Lung (tissue), 17 donors: ENCODE measurements at places on chromosomes 11 and 22. TPM values are rescaled to one million over a fixed set of nuclear protein-coding genes. Genes with fewer than 3 reads are reported as not detected.

The GNG3 gene
- polyA plus RNA-seq, result 0.05 TPM

The SHANK2 gene
- polyA plus RNA-seq, result 3.0 TPM

The OR52E8 gene
- polyA plus RNA-seq, result not detected

The KIRREL3 gene
- not detected for polyA plus RNA-seq

The SCARF2 gene
- polyA plus RNA-seq, result 4.7 TPM

The APLNR gene
- 1.3 TPM for polyA plus RNA-seq

The PIH1D2 gene
- 5.1 TPM for polyA plus RNA-seq

The HRAS gene
- polyA plus RNA-seq, result 65.8 TPM

The TBX10 gene
- polyA plus RNA-seq, result not detected

The RFPL3 gene
- not detected for polyA plus RNA-seq

The SMC1B gene
- polyA plus RNA-seq, result 0.04 TPM

The USH1C gene
- 0.10 TPM for polyA plus RNA-seq

The CASP12 gene
- polyA plus RNA-seq, result 0.15 TPM

The CCDC89 gene
- polyA plus RNA-seq, result 3.1 TPM

The GRIA4 gene
- polyA plus RNA-seq, result not detected

The GGTLC2 gene
- 7.0 TPM for polyA plus RNA-seq

The MS4A12 gene
- not detected for polyA plus RNA-seq

The NDUFC2 gene
- polyA plus RNA-seq, result 182 TPM

The ELMOD1 gene
- 0.53 TPM for polyA plus RNA-seq
